ENCODE measurements at places on chromosomes 6 and 20.
A peak's percentile ranks its signal among the peaks of the same experiment; 100 is the strongest.

DNA sequence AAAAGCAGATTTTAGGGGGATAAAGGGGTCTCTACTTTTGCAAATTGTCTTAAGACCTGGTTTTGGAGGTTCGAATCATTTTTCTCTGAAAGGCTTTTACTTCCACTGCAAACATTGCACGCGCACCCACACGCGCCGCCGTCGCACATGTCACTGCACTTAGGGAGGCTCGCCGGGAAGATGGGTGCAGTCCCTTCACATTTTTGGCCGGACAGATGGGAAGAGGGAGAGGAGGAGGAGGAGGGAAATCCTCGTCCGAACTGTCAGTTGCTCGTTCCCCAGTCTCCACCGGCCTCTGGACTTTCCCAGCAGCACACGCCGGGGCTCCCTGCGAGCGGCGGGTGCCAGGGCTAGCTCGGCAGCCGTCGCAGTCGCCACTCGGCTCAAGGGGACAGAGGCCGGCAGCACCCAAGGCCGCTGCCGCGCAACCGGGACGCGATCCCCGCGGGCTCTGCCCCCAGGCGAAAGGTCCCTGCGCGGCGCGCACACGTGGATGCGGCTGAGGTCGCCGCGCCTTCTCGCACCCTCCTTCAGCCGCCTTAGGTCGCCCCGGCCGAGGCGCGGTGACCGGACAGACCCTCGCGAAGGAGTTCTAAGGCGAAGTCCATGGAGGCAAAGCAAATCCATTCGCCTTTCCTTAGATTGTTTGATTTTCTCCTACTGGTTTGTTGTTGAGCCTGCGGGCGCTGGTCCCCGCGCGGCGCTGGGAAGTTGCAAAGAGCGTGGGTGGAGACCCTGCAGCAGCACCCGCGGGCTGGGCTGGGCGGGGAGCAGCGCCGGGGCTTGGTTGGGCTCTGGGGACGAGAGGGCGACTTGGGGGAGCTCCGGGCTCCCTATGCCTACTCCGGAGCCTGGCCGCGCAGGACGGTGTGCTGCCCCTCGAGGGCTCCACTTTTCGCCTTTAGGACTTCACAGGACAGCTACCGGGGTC is 1.2 kb downstream of the MYB start:
- no peak for DNase-seq

GRCh38 chr6:41578217-41579087 is 32.3 kb downstream of the FOXP4 start:
- DNase-seq, result peak; percentile 43

- DNase-seq, result no peak
Observed at GRCh38 chr20:9348747-9349146, 165.6 kb upstream of the LAMP5 start.

DNA sequence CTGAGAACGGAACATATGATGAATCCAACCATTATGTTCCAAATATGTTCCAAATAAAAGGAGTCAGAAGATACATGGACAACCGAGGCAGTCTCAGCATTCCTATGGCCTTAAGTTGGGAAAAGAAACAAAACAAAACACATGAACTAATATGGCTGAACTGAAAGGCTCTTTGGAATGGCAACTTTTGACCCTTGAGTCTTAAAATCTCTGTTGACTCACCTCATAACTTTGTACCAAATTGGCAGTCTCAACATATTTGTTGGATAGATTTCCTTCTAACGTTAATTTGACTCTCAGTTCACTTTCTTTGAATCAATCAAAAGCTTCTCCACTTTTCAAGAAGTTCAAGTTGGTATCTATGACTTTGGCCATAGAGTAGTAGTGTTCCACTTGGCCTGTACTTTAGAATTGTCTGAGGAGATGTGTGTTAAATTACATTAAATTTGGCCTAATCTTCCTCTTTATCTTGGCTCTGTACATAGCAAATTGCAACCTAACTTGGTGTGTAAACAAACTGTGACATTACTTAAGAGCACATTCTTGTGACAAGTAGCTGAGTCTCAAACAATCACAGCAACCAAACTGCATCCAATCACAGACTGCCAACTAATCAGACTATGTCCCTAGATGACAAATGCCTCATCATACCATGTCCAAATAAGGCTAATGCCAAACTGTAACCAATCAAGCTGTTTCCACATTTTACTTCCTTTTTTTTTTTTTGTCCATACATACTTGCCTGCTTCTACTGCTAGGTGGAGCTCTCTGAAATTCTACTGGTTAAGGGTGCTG is 208.8 kb downstream of the BMP2 start:
- DNase-seq, result no peak

DNA sequence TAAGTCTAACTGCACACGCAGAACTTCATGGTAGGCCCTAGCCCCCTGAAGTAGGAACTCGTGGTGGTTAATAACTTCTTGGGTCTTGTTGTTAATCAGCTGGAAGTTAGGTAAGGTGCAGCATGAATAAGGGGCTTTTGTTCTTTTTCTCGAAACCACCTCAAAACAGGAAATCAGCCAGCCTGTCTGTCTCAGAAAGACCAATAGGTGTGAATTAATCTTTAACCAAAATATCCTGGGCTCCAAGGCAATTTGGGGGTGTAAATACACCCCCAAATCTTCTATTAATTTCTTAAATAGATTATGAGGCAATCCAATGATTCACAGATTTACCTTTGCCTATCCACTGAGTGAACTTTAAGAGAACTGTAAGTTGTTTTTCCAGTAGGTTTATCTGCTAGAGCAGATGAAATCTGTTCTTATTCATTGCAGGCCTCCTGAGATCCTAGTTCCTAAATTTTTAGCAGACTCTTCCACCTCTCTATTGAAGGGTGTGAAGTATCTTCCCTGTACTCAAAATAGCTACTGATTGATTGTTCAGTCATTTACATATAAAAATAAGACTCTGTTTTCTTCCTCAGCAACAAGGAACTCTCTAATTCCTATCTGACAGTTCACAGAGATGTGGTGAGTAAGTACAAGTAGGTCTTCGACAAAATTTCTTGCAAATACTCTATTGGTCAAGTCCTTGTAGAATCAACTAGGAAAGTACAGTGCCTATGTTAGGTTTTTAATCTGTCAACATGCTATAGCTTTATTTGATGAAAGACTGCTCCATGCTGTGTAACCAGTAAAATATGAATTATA is 427.1 kb upstream of the NOX3 start:
- DNase-seq, result no peak
